ENCODE measurements at places on chromosomes 7 and 10.

DNA sequence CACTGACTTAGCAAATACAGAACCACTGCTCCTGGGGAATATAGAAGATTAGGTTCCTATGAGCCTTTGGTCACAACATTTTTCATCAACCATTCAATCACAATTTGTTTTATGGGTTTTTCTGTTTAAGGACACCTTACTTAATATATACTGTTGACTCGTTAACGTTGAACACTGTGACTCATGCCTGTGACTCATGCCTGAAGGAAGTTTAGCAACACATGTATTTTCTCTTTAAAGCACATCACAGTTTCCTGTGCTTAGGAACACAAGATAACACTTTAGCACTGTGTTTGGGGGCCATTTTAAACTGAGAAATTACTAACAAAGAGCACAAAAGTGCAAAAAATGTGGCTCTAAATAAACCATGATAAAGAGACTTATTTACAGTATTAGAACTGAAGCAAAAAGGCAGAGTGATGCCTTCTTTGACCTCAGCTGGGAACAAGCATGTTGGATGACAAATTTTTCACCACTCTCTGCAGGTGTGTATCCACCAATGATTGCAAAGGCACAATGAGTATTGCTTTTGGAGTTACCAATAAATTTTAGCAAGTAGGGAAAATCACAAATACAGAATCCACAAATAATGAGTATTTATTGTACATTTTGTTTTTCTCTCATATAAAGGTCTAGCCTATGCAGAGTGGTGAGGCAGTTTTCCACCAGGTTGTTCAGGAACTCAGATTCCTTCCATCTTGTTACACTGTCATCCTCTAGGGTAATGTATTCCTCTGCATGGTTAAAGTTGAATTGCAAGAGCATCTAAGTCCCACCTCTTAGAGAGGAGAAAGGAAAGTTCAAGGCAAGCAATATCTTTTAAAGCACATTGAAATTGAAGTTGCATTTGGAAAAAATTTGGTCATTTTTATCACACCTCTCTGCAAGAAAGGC lies 7.3 kb downstream of the FGFBP3 start:
- DNase-seq = peak; percentile 76

GRCh38 chr7:64574540-64575099 lies 11.7 kb upstream of the ZNF680 start:
- no peak for DNase-seq

DNA sequence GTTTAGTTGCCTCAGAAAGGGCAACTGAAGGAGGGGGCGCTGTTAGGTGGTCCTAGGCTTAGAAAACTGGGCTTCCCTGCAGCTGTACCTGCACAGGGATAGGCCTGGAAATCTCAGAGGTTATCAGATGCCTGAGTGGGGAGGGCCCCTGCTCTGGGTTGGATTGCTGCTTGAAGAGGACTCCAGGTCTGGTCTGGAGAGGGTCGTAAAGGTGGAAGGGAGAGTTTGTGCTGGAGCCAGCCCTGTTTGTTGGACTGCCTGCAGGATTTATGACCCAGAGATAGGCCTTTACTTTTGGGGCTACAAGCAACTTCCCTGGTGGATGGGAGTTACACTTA lies 765.9 kb downstream of the GRID1 start:
- DNase-seq = no peak

DNA sequence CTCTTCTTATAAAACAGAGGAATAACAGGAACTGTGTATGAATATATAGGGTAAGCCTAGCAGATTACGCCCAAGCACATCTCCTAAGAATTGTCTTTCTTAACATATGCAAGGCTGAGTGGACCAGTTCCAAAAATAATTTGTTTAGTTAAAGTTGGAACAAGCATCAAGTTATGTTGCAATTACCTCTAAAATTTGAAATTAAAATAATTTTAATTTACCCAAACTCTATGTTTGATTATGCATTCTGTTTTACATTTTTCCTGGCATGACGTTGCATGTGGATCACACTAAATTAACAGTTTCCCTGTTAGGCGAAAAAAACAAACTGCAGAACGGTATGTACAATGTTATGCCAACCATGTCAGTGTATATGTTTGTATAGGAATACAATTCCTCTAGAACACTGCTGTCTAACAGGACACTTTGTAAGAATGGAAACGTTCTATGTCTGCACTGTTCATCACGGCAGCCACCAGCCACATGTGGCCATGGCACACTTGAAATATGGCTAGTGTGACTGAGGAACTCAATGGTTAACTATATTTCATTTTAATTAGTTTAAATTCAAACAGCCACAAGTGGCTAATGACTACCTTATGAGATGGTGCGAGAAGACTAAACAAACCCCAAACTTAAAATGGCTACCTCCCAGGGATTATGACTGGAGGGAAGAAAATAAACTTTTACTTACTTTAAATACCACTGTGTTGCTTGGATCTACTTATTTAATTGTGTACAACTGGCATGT lies 281.1 kb upstream of the KLF14 start:
- DNase-seq = no peak

GRCh38 chr10:103968441-103969391 lies 1.8 kb downstream of the SLK start:
- DNase-seq = no peak

DNA sequence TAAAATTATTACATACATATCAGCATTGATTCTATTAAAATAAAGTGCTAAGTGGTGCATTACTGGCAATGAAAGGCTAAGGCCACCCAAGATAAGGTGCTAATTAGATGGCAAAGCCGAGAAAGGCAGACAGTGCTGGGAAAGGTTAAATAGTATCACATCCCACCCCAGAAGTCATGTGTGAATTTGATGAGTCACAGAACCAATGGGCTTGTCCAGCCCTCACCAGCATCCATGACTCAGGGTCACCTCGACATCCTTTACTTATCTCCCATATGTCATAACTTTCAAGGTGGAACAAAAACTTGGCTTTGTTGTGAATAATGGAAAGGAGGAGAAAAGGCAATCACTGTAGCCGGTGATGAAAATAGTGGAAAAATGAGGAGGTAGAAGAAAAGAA lies 459.1 kb downstream of the PLXNA4 start:
- no peak for DNase-seq

DNA sequence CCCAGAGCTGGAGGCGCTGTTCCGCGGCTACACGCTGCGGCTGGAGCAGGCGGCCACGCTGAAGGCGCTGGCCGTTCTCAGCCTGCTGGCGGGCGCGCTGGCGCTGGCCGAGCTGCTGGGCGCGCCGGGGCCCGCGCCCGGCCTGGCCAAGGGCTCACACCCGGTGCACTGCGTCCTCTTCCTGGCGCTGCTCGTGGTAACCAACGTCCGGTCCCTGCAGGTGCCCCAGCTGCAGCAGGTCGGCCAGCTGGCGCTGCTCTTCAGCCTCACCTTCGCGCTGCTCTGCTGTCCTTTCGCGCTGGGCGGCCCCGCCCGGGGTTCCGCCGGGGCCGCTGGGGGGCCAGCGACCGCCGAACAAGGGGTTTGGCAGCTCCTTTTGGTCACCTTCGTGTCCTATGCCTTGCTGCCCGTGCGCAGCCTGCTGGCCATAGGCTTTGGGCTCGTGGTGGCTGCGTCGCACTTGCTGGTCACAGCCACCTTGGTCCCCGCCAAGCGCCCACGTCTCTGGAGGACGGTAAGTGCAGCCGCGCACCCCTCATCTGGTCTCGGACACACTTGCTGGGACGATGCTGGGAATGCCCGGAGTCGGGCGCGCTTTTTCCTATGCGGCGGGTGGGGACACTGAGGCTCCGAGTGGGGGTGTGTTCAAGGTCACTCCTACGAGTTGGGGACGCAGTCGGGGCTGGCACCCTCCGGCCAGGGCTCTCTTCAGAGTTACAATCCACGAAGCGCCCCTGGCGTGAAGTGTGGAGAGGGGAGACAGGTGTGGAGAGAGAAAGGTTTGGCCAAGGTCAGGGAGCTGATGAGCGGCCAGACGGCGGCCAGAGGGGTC lies 717 bp downstream of the ADCY1 start:
- no peak for DNase-seq

- DNase-seq = no peak
Measured at GRCh38 chr7:34564091-34564490, 93.9 kb upstream of the NPSR1 start.

DNA sequence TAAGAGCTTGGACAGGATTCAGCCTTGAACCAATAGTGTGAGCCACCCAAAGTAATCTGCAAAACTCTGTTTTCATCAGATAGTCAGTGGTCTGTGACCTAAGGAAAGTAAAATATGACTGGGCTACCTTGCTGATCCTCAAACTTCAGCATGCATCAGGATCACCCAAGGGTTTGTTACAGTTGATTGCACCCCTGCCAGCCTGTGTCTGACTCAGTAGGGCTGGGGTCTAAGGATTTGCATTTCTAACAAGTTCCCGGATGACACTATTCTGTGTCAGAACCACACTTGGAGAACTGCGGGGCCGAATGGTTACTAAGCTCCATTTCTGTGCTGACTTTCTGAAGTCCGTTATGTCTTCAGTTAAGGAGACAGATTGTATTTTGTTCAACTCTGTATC lies 40.6 kb upstream of the TSPAN13 start:
- DNase-seq = no peak

- no peak for DNase-seq
Measured at GRCh38 chr10:66627156-66627555, 298.7 kb upstream of the LRRTM3 start.

GRCh38 chr7:127833641-127834040 lies 181.6 kb downstream of the SND1 start:
- no peak for DNase-seq

DNA sequence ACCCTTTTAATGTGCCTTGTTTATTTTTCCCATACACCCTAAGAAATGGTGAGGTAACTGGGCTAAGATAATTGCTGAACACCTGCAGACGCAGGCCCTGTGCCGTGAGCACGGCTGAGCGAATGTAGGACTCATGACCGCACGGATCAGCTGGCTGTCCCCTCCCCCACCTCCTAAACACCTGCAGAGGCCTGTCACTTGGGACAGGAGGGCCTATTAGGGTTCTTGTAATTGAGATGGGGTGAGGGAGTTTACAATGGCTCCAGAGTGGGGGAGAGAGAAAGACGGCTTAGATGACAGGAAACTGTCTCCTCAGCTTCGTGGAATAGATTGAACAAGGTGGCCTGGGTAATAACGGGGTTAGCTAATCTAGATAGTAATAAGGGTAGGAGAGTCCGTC lies 291.7 kb upstream of the HABP2 start:
- DNase-seq = no peak

- DNase-seq = peak; percentile 77
Measured at GRCh38 chr7:76303202-76304147, 1.0 kb downstream of the HSPB1 start.

- no peak for DNase-seq
Measured at GRCh38 chr7:112640685-112641084, 149.5 kb downstream of the TMEM168 start.

Data from Peyer's patch (tissue), 4 donors.